ENCODE measurements at places on chromosomes 3 and 15.

DNA sequence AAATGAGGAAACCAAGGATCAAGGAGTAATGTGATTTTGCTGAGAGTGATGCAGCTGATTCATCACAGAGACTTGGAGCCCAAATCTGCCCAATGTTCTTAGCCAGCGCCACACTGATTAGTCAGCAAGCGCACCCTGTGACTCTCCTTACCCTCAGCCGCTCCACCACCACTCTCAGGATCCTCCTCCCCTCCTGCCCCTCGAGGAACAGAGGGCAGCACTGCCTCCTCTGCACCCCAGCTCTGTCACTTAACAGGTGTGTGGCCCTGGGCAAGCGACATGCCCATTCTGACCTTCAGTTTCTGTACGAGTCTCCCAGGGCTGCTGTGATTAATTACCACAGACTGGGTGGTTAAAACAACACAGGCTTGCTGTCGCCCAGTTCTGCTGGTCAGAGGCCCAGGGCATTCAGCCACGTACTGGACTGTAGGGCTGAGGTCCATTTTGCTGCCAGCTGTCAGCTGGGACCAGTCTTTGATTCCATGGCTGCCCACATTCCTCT, 36.1 kb upstream of the HRH1 start:
- DNase-seq, result no peak

GRCh38 chr15:95149771-95150170, 918.4 kb downstream of the MCTP2 start:
- no peak for DNase-seq

DNA sequence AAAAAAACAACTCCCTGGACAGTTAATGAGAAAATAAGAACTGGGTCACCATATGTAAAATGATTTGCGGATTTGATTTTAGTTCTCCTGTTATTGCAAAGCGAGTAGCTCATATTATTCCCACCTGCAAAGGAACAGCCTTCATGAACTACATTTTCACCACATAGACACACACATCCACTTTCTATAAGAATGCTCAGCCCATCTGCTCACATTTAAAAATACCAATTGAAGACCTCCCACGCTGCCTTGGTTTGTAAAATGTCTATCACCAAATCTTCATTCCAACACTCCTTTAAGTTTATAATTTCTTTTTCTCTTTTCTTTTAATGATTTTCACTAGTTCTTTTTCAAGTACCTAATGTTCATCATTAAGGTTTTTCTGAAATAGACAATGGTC, 148.6 kb downstream of the FGF12 start:
- DNase-seq, result no peak

GRCh38 chr3:37453393-37454389, 279.3 kb upstream of the LRRFIP2 start:
- DNase-seq, result no peak

GRCh38 chr3:58683001-58683458, 16.5 kb upstream of the FAM3D start:
- DNase-seq, result no peak

DNA sequence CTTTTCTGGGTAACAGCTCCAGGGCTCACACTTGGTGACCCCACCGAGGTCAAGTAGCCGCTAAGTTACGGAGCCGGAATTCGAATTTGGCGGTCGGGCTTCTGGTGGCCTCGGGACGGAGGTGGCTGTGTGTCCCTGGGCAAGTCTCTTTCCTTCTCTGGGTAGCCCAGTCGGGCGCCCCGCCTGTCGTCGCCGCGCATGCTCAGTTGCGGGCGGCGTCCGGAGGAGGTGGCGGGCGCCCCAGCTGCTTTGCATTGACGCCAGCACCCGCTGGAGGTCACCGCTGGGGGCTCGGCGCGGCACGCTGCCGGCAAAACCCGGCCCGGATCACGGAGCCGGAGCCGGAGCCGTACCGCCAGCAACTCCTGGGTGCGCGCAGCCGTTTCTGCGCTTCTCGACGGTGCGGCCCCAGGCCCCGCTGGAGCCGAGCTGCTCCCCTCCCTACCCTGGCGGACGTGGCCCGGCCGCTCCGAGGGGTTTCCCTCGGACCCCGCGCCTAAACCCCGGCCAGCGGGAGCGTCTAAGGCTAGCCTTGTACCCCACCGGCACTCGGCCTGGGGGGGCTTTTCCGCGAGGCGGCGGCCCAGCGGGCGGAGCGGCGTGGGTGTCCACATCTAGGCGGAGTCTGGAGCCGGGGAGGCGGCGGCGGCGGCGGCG, 474 bp upstream of the PDE8A start:
- DNase-seq, result peak; percentile 92

DNA sequence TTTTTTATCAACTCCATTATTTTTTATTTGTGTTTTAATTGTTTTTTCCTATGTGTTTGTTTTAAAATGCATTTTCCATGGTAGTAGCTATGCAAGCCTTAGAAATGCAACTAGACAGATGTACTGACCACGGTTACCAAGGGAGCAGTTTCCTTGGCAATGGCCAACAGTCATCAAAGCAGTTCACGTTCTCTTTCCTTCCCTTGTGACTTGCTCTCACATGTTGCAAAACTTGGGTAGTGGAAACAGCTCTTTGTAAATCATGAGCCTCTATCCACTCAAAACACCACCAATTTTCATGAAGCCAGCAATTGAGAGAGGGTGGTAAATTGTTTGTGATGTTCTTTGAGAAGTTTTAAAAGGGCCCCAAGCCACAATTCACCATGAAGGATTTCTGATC, 499.4 kb upstream of the MDFIC2 start:
- DNase-seq, result no peak

DNA sequence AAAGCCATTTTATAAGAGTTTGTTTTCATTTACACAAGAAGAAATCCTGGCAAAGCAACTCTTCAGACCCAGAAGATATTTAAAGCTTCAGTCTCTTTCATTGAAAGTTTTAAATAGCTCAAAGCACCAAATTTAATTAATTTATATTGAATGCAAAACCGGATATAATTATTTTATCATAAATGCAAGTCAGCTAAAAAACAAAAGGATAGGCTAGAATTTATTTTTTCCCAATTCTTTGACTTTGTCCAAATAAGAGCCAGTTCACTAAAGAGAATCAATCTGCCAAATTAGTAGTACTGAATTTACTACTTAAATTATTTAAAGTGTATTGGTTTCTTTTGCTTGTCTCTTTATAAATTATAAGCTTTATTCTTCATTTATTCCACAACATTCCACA, 101.5 kb downstream of the ZNF385D start:
- no peak for DNase-seq

DNA sequence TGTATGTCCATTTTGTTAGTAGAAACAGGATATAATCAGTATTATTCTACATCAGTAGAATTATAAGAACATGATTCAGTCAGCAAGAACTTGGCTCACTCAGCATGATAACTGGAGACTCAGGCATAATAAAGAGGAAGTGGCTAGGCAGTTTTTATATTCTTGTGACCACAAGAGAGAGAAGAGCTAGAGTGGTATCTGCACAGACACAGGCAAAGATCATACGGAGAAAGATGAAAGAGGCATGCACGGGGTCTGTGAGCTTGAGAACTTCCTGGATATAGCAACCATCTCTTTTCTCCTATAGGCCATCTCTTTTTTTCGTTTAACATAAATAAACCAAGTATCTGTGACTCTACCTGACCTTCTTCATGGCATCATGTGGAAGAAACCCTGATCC, 46.8 kb downstream of the MYO5A start:
- DNase-seq, result no peak

GRCh38 chr3:12963231-12963896, 109.9 kb downstream of the IQSEC1 start:
- DNase-seq, result no peak

DNA sequence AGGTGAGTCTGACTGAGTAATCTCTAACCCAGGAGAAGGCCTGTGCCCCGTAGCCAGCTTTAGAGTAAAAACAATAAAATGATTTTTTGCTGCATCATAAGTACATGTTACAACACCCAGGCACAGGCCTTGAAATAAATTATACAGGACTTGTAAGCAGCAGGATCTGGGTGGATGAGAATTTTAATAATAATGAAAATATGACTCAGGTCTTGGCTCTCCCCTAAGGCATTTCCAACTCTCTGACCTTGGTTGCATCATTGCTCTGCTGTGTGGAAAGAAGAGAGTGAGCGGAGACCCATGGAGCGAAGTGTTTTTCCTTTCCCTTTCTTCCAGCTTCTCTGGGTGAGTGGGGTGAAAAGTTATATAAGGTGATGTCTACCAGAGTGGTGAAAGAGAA, 44.6 kb downstream of the EOMES start:
- DNase-seq, result no peak

DNA sequence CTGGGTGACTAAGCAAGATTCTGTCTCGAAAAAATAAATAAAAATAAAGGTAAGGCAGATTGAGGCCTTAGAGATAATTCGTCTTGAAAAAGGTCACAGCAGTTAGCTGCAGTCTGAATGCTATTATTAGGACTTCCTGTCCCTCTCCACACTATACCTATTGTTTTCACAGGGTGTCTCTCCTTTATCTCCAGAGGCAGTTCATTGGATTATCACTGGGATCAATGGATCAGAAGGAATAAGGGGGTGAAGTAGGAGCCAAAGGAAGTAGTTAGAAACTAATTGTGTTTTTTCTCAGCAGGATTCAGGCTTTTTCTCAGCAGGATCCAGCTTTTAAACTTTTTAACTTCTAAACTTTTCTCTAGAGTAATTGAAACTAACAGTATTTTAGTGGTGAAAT, 326.9 kb downstream of the IL5RA start:
- no peak for DNase-seq

DNA sequence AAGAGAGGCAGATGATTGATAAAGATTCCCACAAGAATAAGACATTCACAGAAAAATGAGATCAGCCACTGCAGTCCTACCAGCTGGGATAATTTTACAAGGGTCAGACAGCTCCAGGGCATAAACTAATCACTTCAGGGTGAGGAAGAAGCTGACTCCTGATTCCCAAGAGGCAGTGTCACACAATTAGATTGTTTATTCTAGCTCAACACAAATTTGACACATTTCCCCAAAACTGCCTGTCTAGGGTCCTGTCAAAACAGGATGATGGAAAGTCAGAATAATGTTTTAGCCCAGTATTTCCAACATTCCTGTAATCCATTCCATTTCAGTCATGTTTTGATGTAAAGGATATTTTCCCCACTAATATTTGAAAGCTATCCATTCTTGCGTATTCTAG, 110.8 kb downstream of the TNIK start:
- no peak for DNase-seq

DNA sequence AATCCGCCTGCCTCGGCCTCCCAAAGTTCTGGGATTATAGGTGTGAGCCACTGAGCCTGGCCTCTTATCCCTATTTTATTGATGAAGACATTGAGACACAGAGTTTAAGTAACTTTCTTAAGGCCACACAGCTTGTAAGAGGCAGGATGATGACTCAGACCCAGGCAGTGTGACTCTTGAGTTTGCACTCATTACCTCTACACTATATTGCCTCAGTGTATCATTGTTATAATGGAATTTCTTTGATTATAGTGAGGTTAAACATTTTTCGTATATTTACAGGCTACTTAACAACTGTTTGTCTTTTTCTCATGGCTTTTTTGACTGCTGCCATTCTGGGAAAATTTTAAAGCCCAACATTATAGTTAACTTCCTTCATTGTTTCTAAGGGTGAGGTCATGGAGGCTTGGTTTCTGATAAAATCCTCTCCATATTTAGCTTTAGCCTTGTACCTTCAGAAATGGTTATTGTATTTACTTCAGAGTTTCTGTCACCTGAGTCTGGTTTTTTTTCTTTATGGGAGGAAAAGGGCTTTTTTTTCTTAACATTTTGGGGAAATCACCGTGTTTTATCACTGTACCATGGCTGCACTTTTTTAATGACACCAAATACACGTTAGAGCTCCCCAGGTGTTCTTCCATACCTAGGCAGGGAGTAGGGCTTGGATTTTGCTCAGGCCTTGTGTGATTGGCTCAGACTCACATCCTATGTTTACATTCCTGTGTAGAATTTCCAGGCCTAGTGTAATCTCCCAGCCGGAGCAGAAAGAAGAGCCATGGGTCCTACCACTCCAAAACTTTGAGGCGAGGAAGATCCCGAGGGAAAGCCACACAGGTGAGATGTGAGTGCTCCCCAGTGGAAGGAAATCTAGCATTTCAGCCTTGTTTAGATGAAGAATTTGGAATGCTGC, 6.3 kb downstream of the ZNF774 start:
- DNase-seq, result no peak

- no peak for DNase-seq
Observed at GRCh38 chr15:91445695-91446228, 345.7 kb downstream of the SV2B start.

All from stimulated activated naive CD4-positive, alpha-beta T cell treated with Interleukin-2 at 50 U/mL for 16 hours (primary cell).